Omental fat pad (tissue), 4 donors: ENCODE measurements at places on chromosomes 7 and 10.
A peak's percentile ranks its signal among the peaks of the same experiment; 100 is the strongest.

DNA sequence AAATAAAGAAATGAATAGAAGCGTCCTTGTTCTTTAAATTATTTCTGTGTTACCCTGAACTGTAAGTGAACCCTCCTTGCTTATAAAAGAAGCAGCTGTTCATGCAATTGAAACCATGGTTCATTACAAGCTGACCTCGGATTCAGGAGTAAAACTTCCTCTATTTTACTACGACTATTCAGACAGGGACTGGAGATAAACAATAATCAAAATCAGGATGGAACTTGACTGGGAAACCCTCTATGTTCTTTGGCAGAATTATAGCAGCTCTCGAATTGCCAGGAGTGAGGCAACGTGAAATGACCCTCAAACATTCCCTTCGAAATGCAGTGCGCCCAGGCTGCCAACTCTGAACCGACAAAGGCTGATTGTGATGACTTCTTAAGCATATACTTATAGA lies 172.1 kb downstream of the CYP26A1 start:
- DNase-seq: no peak

DNA sequence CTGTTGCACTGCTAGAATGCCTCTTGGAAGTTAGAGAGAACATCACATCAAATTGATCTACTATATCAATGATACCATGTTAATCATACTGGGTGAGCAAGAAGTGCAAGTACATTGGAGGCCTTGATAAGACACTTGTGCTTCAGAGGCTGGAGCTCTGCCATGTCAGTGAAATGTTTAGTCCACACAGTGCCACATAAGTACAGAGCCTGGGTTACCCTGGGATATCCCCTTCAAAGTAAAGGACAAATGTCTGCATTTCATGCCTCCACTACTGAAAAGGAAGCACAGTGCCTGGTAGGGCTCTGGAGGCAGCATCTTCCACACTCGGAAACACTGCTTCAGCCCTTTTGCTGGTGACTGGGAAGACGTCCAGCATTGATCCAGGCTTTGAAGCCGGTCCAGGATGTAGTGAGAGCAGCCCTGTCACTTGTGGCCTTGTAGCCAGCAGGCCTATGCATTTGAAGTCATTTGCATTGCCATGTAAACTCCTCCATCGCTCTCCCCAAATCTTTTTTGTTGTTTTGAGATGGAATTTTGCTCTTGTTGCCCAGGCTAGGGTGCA lies 15.7 kb upstream of the STN1 start:
- no peak for DNase-seq

DNA sequence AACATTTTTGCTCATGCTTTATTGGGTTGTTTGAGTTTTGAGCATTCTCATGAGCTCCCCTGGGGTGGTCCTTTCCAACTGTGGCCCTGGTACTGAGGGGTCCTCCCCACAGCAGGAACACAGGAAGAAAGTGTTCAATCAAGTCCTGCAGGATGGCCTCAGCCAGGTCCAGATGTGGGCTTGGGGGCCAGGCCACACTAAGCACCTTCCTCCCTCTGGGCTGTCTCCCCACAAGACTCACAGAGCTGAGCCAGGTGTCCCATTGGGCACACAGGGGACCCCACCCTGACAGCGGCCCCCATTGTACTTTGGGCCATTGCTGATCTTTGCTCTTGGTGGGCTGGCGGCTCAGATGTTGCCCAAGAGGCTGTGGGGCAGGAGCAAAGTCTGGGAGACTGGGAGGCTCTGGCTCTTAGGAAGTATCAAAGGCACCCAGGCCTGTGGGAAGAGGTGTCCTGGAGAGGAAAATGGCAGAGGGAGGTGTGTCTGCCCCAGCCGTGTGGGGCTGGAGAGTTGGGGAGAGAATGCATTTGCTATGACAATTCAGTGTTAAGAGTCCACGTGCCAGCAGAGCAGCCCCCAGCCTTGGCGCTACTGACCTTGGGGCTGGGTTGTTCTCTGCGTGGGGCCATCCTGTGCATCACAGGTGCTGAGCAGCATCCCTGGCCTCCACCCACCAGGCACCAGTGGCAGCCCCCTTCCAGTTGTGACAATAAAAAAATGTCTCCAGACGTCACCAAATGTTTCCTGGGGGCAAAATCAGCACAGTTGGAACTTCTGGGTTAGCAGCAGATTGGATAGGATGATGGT lies 17.8 kb downstream of the SCART1 start:
- DNase-seq: no peak

- no peak for DNase-seq
Measured at GRCh38 chr7:8259586-8260222, 2.3 kb downstream of the ICA1 start.

DNA sequence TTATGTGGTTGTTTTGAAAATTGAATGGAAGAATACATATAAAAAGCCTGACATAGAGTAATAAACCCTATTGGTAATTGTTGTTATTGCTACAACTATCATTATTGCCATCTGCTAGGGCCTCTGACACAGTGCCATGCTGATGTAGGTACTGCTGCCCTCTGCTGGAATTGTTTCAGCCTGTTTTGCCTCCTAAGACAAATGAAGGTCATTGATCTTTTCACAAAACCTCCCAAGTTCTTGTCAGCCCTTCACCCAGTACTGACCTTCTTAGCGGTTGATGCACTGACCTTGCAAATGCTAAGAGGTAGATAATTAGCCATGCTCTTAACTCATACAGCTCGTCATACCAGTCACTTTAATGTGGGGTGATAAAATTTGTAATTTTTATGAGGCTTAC lies 975.2 kb downstream of the SORCS1 start:
- DNase-seq: no peak

GRCh38 chr10:132296666-132297443 lies 10.9 kb downstream of the STK32C start:
- no peak for DNase-seq

DNA sequence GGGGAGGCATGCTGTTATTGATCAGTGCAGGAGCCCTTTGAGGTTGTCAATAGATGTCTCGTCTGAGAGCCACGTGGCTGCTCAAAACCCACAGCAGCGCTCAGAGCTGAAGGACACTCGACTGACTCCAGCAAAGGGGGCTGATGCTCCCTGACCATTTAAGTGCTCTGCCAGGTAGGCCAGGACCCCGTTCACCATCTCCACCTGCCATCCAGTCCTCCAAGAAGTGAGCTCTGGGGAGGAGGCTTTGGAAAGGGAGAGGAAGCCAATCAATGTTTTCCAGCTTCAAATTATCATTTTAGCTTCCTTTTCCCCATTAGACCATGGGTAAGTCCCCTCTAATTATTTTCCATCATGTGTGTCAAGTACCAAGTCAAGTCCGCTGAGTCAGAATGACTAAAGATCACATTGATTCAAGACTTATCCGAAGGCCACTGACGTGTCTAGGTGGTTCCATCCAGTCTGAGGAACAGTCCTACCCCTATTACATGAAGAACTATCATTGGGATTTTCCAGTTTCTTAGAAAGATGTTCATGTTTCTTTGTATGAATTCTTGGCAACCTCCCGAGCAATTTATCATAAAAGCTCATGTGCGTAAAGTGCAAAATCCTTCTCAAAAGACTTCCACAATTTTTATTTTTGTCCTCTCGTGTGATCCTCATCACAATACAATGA lies 302.6 kb upstream of the LYZL1 start:
- no peak for DNase-seq

DNA sequence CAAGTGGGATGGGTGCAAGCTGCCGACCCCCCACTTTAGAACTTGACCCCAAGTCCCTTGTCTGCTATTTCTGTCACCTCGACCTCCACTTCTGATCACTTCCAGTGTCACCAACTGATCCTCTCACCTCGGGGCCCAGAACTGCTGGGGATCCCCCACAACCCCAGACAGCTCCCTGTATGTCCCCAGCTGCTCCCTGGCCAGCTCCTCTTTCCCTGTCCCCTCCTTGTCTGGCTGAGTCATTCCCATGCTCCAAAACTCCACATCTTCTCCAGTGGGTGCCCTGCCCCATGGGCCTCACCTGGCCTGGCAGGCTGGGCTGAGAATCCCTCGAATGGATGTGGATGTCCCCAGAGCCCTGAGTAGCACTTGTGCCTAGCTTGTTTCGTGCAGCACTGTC lies 154.3 kb upstream of the PCBD1 start:
- DNase-seq: no peak

- peak; percentile 24 for DNase-seq
Measured at GRCh38 chr10:33661580-33662336, 327.3 kb upstream of the NRP1 start.

GRCh38 chr7:50650057-50650664 lies 85.0 kb upstream of the DDC start:
- DNase-seq: no peak

GRCh38 chr7:124777268-124777667 lies 11.7 kb upstream of the GPR37 start:
- no peak for DNase-seq

DNA sequence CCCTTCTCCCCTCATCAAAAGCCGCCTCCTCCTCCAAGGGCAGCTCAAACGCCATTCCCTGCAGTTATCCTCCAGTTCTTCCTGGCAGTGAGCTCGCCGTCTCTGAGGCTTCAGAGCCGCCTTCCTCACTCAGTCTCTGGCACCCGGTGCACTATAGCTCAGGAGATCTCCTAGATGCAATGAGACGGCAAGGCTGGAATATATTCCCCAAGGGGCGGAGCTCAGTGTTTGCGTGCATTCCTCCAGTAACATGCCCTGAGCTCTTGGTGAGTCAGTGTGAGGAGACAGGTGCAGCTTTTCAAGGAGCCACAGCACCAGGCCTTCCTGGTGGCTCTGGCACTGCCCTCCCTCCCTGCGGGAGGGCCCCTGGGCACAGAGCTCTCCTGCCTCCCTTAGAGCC lies 512.6 kb upstream of the FOXK1 start:
- no peak for DNase-seq

- DNase-seq: no peak
Measured at GRCh38 chr10:127215866-127216265, 19.5 kb upstream of the INSYN2A start.

GRCh38 chr7:137992104-137992549 lies 9.8 kb downstream of the CREB3L2 start:
- no peak for DNase-seq

- no peak for DNase-seq
Measured at GRCh38 chr7:25149836-25150235, 24.8 kb upstream of the CYCS start.

- DNase-seq: no peak
Measured at GRCh38 chr10:122323189-122323588, 51.3 kb upstream of the PLEKHA1 start.

GRCh38 chr7:26216049-26216448 lies 14.5 kb downstream of the CBX3 start:
- DNase-seq: no peak

DNA sequence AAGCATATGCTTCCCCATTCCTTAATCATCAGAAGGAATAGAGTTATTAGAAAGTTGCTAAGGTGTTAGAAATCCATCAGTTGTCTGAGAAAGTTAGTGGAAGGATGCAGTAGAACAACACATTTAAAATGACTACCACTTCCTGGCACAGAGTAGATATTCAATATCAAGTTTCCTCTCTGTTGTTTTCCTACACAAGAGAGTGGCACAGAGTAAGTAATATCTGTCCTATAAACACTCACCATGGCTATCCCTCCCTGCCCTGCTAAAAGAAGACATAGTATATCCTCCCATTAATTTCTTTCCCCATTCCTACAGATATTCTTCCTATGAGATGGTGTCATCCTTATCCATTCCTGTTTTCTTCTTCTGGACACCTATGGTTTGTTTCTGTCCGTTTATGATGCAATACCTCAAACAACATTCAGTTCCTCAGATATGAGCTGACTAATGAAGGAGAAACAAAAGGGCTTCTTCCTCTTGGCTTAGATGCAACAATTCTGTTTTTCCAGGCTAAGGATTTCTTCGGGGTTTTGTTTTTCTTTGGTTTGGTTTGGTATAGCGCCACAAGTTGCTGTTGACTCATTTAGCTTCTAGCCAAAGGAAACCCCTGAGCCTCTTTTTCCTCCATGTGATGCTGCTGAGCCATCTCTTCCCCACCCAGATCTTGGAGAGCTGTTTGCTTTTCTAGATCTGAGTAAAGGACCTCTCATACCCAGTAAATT lies 32.9 kb upstream of the BPGM start:
- no peak for DNase-seq

GRCh38 chr10:87575851-87576250 lies 71.2 kb downstream of the MINPP1 start:
- no peak for DNase-seq

DNA sequence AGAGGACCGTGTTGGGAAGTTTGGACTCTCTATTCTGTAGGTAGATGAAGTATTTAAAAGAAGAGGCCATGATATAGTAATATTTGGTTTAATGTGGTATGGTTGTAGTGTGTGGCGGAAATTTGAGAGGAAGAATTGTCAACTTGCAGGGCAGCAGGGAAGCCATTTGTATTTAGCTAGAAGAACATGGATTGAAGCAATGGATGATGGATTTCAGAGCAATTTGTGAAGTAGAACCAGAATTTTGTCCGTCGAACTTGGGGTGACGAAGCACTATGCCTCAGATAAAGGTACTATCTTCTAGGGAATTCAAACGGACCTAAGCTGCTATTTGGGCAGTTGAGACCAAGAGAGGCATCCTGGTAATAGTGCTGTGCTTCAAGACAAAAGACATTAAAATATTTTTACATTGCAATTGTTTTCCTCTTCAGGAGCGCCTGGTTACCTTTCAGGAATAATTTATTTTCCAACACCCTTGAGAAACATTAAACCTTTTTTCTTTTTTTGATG lies 615 bp upstream of the WBP1L start:
- DNase-seq: no peak

DNA sequence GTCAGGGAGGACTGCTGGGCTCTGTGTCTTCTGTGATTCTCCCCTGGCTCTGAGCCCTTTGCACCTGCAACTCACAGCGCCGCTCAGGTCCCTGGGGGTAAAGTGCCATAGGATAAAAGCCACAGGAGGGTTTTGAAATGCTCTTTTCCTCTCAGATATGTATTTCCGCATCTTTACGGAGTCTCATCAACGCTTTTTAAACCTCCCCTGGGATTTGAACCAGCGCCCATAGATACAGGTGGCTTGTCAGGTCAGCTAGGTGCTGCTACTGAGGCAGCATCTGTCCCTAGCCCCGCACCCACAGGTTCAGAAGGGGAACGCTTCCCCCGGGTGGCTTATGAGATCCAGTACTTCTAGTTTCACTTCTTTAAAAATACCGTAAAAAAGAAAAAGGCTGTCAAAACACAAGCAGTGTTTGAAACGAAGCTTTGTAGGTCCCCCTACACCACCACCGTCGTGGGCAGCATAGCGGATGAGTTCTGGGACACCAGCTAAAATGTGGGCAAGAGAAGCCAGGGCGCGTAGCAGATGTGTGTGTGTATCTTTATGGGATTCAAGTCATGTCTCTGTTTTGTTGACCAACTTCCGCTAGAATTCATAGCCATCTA lies 173.5 kb downstream of the CUX1 start:
- DNase-seq: no peak

GRCh38 chr7:20596653-20597052 lies 18.8 kb upstream of the ABCB5 start:
- no peak for DNase-seq

DNA sequence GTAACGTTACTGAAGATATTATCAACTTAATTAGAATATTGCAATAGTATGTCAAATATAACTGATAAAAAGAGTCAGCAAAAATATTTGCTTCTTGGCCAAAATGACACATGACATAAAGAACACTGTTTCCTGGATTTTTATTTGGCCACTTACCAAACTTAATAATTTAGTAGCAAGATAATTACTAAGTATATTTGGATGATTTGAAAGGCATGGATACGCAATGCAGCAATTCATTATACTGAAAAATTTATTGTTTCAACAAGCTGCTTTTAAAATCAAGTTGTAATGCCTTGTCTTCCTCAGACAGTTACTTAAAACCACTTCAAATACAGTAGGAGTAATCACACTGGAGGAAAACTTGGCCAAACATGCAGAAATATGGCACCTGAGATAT lies 234.0 kb downstream of the SEMA3E start:
- DNase-seq: no peak

GRCh38 chr10:132270721-132271457 lies 36.9 kb downstream of the STK32C start:
- DNase-seq: no peak
